ENCODE measurements at places on chromosomes 1 and 21. TPM values are rescaled to one million over a fixed set of nuclear protein-coding genes. Genes with fewer than 3 reads are reported as not detected.

DNA sequence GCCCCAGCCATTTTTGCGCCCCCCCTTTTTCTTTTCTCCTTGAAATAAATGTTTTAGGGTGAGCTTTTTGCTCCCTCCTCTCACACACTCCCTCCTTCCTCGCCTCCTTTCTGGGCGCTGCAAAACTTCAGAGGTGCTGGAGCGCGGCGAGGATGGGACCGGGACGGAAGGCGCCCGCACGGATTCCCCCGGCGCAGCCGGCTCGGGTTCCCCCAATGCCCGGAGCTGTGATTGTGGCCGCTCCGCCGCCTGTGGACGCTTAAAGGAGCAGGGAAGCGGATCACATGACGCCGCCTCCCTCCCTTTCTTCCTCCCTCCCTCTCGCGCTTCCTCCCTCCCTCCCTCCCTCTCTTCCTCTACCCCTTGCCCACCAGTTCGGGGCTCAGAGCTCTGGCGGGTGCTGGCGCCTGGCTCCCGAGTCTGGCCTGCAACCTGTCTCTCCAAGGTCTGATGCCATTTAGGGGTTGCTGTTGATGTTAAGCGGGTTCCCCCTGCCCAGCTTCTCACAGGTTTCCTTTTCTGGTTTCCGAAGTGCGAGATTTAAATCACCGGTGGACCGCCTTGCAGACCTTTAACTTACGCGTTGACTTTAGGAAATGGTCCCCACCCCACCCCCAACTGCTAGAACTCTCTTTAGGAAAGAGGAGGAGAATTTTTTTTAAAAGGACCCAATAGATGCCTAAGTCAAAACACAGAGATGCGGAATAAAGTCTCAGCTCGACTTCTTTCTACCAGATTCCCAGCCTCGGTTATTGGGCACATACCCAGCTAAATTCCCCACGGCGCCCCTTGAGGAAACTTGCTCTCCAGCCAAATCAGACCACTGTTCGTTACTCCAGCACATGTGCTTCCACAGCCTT lies at the start of gene WLS:
Gene WLS (minus strand): TSS at position 235 of the 860 bp plus-strand sequence. CDS start 224 bp downstream, at position 11.
- DNase-seq, result peak; percentile 74

DNA sequence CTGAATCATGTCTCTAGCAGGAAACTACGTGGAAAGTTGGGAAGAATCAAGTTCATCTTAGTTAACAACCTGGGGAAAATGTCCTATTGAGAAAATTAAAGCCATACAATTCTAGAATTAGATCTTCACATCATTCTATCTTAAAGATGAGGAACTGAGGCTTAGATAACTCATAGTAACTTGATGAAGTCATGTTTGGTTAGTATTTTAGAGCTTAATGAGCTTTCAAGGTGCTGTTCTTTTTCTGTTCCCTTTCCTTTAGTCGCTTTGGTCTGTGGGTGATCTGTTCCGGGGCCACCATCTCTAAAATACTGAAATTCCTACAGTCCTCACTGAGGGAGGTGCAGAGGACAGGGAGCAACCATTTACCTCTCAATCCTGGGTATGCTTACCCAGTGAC lies 4.3 kb upstream of the GLUL start:
- DNase-seq, result no peak

GRCh38 chr1:197928849-197929336 lies 11.7 kb downstream of the LHX9 start:
- DNase-seq, result no peak

DNA sequence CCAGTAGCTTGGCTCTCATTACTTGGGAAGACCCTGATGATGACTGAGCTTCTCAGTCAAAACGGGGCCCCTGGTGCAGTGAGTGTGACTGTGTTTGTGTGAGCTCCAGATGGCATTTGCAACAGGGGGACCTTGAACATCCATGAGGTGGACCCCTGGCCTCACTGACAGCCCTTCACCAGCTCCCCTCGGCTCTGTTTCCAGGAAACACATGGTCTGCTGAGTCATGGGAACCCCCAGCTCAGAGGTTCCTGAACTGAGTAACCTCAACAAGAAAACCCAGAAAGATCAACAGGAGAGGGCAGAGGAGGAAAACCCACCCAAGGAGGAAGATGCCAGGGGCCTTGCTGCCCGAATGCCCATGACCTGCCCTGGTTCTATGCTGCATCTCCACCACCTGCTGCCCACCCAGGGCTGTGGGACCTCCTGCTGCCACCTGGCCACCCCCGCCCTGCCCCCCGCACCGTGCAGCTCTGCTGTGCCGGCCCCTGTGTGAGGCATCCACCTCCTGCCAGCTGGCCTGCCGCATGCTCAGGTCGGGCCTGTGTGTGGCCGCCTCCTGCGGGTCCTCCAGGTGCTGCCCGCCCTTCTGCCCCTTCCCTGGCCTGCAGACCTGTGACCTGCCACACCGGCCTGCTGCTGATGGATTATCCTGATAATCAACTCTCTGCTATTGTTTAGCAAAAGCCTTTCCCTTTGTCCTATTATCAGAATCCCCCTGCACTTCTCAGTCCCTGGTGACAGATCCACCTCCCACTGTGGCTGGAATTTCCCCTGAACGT lies 4.2 kb upstream of the KRTAP12-1 start:
- no peak for DNase-seq

DNA sequence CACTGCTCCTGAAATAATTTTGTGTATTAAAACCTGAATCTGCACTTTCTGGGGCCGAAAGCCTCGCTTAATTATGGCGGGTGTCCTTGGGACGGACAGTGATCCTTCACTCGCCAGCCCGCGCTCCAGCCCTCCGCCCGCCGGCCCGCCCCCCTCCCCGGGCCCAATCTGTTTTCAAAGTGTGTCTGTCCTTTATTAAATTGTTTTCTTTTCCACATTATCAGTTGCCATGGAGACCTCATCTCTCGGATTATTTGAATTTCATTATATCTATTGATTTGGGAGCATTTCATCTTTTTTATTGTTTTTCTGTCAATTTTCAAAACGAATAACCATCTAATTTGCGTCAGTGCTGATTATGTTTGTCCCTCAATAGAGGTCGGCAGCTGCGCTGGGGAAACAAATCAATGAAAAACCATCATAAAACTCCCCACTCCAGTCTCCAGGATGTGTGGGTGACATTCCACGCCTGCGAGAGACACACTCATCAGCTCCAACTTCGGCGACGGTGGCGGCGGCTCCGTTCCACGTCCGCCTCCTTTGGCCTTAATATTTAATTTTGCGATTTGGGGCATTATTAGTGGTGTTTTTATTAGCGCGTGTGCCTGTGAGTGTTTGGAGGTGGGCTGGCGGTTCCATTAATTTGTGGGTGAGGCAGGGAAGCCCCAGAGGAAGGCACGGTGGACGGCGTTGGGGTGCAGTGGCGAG lies 123.9 kb downstream of the CASZ1 start:
- no peak for DNase-seq

- no peak for DNase-seq
Observed at GRCh38 chr1:6409053-6409452, 10.7 kb downstream of the HES2 start.

- DNase-seq, result peak; percentile 95
Observed at GRCh38 chr1:212558693-212559480, 49.7 kb upstream of the ATF3 start.

PIK3C2B gene
- 31.5 TPM for total RNA-seq

Data from breast epithelium (tissue), 4 donors.